Frontal cortex (tissue), 4 donors: ENCODE measurements at places on chromosomes 2 and 18. TPM values are rescaled to one million over a fixed set of nuclear protein-coding genes. Genes with fewer than 3 reads are reported as not detected.

GRCh38 chr2:41877114-41877678 lies 170.6 kb upstream of the PKDCC start:
- no peak for DNase-seq

GRCh38 chr2:67453310-67453709 lies 56.2 kb downstream of the ETAA1 start:
- DNase-seq: no peak

GRCh38 chr18:78794071-78794430 lies 185.6 kb upstream of the SALL3 start:
- DNase-seq: no peak

KCNS3 gene
- total RNA-seq: 1.6 TPM

IGFBP2 gene
- total RNA-seq: 253 TPM

- no peak for DNase-seq
Observed at GRCh38 chr2:82998781-82999180, 1460.3 kb downstream of the SUCLG1 start.

GRCh38 chr2:170047331-170048065 lies 130.4 kb upstream of the MYO3B start:
- DNase-seq: no peak

GRCh38 chr2:26757873-26758789 lies 6.0 kb upstream of the SLC35F6 start:
- no peak for DNase-seq

DNA sequence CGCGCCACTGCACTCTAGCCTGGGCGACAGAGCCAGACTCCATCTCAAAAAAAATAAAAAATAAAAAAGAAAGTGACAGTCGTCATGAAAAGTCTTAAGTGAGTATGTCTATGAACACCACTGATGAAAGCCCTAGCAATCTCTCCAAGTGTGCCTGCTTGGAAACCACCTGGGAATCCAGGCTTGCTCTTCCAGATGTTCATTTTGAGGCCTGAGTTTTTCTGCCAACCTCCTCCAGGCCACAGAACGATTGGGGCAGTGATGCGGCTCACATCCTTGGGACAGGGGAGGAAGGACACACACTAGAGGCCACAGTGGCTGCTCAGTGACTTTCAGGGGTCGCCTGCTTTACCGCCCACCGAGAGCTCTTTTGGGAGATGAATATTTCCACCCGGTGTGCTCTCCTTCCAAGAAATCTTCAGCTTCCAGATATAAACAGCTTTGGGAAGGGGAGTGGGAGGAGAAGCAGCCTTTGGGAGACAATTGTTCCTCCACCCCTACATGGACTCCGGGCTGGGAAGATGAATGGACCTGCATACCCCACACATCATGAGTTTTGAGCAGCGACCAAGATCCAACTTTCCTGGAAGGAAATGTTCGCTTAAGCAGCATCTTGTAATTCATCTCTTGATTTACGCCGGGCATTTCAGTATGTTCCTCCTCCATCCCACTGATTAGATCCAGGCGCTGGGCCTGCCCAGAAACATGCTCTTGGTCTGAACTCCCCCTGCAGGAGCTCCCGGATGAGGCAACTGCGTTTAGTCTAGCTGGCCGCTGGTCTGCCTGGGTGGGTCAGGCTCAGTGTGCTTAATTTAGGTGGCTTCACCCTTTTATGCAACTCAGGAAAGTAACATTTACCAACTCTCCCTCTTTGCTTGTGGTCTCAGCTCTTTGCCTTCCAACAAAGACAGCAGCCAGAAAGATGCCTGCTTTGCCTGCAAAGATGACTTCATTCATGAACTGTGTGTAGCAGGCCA lies 6.2 kb upstream of the ARMC9 start:
- no peak for DNase-seq

ANO7 gene
- total RNA-seq: 0.41 TPM

POTEF gene
- not detected for total RNA-seq

- no peak for DNase-seq
Observed at GRCh38 chr18:61926532-61926931, 33.7 kb upstream of the RNF152 start.

ANKRD30B gene
- total RNA-seq: 3.3 TPM

DNA sequence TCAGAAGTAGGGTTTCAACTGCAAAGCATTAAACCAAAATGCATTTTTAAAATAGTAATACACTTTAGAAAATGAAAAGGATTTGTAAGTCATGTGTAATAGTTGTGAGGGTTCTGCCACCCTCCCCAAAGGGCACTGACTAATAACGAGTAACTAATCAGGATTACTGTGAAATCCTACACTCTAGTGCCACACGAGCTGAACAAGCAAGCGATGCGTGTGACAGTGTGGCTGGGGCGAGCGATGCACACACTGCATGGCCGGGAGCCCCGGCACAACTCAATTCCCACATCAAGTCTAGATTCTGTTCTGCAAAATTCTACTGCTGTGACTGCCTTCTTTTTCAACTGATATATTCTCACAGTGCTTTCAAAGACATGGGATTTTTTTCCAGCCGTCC lies 156.4 kb downstream of the SEPTIN10 start:
- DNase-seq: no peak

AQP12B gene
- total RNA-seq: not detected

HOXD4 gene
- total RNA-seq: not detected

DNA sequence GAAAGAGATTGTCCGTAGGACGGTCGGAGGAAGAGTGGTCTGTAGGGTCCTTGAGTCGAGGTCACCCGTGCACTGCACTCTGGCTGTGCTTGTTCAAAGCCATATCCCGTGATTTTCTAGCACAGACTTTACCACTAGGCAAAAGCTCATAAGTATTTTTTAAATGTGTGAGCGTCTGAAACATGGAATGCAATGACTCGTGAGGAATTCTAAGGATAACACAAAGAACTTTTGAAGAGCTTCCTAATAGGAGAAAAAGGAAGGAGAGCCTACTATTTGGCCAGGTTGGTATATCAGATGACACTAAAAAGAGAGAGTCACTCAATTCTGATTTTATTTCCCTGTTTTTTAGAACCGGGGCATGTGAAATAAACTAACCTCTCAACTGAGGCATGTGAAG lies 68.3 kb downstream of the CD28 start:
- no peak for DNase-seq

TRAPPC8 gene
- total RNA-seq: 106 TPM

- no peak for DNase-seq
Observed at GRCh38 chr2:190462611-190463010, 54.5 kb downstream of the MFSD6 start.

- no peak for DNase-seq
Observed at GRCh38 chr2:715854-716560, 38.8 kb upstream of the TMEM18 start.

DNA sequence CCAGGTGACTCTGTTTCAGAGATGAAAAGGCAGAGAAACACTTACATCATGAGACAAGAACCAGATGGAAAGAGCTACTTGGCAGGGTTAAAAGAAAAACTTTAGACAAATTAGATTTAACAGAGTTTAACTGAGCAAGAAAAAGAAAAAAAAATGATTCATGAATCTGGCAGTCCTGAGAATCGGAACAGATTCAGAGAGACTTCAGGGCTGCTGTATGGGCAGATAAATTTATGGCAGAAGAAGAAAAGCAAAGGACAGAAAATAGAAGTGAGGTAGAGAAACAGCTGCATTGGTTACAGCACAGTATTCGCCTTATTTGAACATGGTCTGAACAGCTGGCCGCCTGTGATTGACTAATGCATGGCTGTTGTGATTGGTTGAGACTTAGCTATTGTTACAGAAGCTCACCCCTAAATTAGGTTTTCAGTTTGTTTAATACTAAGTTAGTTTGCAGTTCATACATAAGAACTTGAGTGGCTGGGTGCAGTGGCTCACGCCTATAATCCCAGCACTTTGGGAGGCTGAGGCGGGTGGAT lies 43.0 kb upstream of the RHOB start:
- no peak for DNase-seq

DNA sequence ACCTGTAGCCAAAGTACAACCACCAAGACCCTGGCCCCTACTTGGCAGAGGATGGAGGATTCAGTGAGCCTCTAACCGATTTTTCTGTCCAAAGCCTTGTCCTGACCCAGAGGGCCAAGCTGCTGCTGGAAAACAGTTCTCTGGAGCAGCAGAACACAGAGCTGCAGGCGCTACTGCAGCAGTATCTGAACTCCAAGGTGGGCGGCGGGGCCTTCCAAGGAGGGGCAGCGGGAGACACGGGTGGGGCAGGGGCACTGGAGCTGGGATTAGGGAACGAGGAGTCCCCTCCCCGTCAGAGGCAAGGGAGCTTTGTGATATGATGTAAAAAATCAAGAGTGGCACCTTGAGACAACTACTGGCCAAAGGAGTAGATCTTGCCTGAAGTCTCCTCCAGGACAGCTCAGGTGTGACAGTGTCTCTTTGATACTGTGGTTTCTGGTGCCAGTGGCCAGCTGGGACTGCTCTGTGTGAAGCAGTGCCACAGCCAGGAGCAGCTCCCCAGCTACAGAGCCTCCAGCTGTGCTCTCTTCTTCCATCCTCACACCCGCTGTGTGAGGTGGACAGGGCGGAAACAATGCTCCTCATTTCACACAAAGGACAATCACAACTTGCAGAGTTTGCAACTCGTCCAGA lies 22.8 kb downstream of the OTOF start:
- DNase-seq: no peak

SOS1 gene
- total RNA-seq: 26.5 TPM

DNA sequence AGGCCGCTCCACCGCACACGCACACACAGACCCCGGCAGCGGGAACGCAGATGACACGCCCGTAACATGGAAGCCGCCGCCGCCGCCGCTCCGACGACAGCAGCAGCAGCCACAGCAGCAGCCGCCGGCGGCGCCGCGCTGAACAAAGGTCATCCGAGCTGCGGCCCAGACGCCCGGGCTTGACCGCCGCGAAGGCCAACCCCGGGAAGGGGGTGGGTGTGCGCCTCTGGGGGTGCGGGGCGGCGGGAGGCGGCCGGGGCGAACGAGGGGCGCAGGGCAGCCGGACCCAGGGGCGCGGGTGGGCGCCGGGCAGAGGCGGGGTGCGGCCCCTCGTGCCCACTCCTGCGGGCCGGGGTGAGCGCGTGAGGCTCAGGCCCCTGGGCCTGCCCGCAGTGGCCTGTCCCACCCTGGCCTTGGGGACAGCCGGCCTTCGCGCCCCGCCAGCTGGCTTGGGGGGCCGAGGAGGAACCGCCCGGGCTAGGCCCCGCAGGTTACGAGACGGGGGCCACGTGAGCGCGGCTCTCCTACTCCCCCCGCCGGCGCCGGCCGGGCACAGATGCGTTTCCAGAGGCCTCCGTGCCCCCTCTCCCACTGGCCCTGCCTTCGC lies 1.0 kb upstream of the ZNF532 start:
- DNase-seq: peak; percentile 66

DNA sequence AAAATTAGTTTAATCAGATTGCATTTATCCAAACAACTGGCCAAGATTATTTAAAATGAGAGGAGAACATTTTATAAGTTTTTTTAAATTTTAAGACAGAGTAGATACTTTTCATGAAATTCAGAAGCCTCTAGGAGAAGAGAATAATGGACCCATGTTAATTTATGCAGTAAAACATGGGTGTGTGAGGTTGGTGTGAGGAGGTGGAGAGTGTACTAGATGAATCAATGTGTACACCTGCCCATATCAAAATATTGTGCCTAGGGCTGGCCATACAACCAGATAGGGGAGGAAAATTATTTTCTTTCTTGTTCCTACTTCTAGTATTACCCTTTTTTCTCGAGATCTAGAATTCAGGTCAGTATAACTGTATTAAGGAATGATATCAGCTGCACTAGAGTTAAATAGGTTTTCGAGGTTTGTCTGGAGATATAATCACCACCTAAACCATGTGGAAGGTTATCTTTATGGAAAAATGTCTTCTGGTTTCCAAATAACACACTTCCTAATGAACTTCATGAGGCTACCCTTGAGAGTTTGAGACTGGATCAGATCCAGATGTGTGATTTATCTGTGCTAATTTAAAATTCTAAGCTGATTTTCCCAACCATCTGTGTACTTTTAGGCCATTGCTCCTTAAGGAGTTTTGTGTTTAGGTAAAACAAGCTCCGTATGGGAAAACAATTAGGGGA lies 37.6 kb downstream of the TMEM178A start:
- DNase-seq: no peak

GRCh38 chr2:6394276-6394675 lies 471.4 kb downstream of the CMPK2 start:
- no peak for DNase-seq

DNA sequence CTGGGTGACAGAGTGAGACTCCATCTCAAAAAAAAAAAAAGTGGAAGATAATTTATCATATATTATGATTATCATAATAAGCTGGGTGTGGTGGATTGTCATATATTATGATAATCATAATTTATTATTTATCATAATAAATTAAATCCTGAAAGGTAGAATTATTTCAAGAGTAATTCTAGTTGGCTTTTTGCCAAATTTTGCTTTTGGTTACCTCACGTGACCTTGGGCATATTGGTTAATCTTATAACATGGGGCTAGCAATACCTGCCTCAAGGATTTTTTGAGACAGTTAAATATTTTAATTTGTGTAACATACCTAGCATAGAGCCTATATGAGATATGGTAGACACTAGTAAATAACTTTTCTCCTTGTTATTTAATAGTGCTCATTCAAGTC lies 111.3 kb upstream of the TTC27 start:
- no peak for DNase-seq

NGEF gene
- total RNA-seq: 50.1 TPM

DNA sequence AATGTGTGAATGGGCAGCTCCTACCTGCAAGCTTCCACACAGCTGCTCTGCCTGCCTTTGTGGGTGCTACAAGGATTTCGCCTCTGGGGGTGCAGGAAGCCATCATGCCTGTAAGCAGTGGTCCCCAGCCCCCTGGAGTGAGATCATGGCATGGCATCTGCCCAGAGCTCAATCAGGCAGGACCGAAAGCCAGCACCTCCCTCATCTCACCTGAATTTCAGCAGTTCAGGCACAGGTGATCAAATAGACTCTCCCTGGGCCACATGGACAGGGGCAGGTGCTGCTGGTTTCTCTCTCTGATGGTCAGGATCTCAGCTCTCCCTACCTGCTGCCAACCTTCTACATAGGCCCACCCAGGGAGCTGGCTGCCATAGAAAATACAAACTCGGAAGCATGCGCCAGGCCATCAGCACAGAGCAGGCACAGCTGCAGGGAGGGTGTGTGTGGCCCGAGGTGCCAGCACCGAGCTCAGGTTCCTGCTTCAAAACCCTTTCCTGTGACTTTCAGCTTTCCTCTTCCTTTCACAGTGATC lies 133.2 kb upstream of the ID2 start:
- no peak for DNase-seq

GRCh38 chr18:56487801-56488200 lies 150.6 kb downstream of the TXNL1 start:
- no peak for DNase-seq

GRCh38 chr2:115908731-115909130 lies 1466.3 kb downstream of the DPP10 start:
- no peak for DNase-seq

GRCh38 chr2:179479947-179480346 lies 215.3 kb upstream of the SESTD1 start:
- DNase-seq: no peak

- DNase-seq: no peak
Observed at GRCh38 chr2:84424152-84424551, 34.9 kb downstream of the SUCLG1 start.

GRCh38 chr2:225100856-225101294 lies 58.6 kb upstream of the DOCK10 start:
- DNase-seq: no peak

CCDC141 gene
- 1.2 TPM for total RNA-seq

GPD2 gene
- total RNA-seq: 163 TPM
